Activated CD4-positive, alpha-beta T cell treated with anti-CD3 and anti-CD28 coated beads for 4 hours (primary cell): ENCODE measurements at places on chromosomes 3 and 15.
A peak's percentile ranks its signal among the peaks of the same experiment; 100 is the strongest.

GRCh38 chr3:29643034-29643425 lies 362.2 kb downstream of the RBMS3 start:
- DNase-seq: no peak

DNA sequence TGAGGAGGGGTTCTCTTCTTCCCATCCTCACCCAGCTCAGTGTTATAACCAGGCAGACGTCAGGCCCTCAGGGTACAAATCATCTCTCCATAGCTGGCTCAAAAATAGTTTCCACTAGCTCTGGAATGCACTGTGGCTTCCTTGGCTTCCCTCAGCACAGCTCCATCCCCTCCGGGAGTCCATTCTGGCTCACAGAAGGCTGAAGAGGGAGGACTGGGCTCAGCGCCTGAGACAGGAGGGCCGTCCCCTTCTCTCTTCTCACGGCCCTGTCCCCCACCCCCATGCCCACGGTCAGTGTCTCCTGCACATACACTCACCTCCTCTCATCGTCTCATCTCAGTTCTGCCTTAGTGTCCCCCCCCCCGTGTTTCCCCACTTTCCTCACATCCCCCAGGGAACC lies 50.1 kb downstream of the UMPS start:
- no peak for DNase-seq

- no peak for DNase-seq
Measured at GRCh38 chr3:158863247-158863646, 61.4 kb downstream of the MFSD1 start.

- DNase-seq: no peak
Measured at GRCh38 chr3:183489455-183490210, 61.2 kb upstream of the MCF2L2 start.

GRCh38 chr15:26391567-26392194 lies 381.2 kb downstream of the GABRB3 start:
- DNase-seq: no peak

DNA sequence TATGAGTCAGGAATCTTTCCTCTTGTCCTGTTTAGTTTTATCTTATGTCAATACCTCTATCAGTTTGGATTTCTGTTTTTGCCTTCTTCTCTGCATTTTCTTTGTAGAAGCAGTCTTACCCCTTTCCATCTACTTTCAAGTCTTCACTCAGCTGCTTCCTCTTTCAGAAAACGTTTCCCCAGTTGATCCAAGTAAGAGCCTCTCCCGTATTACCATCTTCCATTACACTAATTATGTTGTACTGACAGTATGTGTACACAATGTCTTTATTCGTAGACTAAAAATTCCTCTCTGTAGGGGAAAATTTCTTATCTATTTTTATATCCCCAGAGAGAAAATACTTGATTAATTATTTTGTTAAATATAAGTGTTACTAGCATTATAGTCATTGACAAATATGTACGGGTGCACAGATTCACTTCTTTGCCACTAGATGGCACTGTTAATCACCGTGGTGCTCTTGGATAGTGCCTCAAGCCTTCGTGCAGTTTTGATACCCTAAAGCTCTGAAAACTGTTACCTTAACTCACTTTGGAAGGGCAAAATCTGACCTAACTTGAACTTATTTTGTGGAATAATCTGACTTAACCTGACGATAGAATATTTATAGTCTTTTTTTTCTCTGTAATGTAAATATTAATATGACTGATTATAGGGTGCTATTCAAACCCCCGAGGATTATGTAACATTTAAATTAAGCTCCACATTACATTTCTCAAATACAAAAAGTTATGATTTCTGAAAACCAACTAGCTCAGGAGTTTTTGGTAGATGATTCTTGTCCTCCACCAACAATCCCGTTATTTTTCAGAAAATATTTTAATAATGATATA lies 74.2 kb upstream of the POU1F1 start:
- DNase-seq: no peak

DNA sequence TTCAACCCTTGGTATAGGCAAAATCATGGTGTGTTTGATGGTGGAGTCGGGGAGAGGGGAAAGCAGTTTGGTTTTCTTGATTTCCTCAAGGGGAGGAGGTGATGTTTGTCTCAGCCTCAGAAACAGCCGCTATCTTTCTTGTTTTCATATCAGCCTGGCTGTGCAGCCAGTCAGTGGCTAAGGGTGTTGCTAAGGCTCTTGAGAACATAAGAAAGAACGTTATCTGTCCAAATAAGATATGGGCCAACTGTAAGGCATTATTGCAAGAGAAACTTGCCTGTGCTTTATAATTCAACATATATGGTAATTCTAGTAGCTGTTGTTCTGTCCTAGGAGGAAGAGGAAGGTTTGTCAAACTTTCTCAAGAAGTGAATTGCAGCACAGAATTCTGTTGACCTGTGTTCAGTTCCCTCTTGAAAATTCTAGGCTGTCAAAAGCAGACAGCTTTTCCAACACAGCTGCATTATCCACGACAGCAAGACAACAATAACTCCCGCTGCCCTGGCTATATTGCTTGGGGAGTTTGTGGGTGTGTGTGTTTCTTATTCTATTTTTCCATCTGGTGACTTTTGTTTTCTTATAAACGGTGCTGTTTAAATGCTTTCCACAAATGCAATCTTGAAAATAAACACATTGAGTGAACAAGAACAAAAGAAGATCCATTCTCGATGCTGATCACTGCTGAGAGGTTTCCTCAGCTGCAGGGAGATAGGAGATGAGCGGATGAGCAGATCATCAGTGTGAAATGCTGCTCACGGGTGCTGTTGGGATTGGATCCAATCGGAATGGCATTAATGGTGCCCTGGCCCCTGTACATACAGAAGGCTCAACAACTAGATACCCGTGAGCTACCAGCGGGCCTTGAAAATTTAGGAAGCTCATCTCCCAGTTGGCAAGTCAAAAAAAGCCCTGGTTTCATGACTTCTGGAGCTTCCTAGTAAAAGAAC lies 90.8 kb upstream of the TNFAIP8L3 start:
- DNase-seq: no peak

- no peak for DNase-seq
Measured at GRCh38 chr15:40088929-40089755, 19.5 kb downstream of the BMF start.

DNA sequence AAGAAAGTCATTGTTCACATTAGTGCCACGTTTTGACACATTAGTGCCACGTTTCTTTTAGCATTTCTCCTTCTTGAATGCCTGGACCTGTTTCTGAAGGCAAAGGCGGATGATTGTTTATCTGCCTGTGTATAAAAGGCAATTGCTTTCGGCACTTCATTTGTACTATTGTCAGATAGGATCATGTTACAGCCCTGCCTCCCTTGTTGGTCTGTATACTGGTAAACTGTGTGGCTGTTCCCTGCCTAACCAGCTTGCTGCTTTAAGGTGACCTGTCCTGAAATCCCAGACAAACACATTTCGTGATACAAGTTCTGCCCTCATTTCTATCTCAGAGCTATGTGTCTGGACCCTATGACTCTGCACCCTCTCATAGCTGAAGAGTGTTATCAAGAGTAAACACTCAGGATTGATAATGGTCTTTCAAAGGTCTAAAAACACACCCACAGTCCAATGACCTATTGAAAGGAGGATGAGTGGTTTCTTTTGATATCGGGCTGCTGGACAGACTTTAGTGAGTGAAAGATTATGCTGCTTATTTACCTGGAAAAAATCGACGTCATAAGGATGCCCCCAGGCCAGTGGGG lies 276.3 kb upstream of the MCTP2 start:
- DNase-seq: no peak

DNA sequence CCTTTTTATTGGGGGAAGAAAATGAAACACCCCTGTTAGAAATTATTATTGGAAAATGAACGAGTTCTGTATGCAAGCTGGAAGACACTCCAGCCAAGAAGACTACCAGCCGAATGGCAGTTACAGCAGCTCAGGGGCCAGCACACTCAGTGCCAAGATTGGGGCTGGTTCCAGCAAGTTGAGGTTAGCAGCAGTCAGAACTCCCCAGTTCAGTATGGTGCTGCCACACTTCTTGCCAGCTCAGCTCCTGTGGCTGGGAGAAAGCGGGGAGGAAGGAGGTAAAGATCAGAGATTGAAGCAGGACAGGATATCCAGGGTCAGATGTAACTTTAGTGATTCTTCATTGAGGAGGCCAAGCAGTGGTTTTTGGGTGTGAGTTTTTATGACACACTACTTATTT lies 280.2 kb upstream of the NR2E3 start:
- no peak for DNase-seq

GRCh38 chr15:71669688-71670087 lies 140.7 kb upstream of the NR2E3 start:
- no peak for DNase-seq

GRCh38 chr15:52255008-52255407 lies 40.6 kb downstream of the MYO5C start:
- no peak for DNase-seq

- peak; percentile 55 for DNase-seq
Measured at GRCh38 chr3:4350789-4351163, 47.6 kb downstream of the SETMAR start.

DNA sequence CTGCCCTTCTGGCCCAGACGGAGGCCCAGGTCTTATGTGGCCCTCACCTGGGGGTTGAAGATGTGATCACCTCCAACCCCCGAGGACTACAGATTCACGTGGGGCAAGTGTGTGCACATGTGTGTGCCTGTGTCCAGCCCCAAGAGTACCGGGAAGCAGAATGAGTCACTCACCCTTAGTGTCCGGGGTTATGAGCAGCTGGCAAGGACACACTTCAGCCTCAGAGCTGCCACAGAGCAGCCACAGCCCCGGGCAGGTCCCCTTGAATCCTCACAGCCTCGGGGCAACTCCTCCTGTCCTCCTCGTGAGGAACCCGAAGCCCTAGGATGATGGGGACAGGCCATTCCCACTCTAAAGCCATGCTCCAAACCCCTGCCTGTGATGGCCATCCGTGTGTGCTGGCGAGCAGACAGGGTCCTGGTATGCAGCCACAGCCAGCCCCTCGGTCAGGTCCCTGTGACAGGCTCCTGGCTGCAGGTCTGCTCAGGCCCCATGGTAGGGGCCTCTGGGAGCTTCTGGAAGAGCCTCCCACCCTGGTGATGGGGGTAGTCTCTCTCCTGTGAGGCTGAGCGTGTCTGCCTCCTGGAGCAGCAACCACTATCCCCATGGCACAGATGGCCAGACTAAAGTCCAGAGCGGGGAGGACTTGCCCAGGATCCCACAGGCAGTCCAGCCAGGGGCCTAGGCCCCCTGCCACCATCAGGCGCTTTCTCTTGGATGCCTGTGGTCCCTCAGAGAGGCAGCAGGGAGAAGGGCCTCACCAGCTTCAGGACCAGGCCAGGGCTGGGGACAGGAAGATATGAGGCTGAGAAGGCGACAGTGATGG lies 852 bp downstream of the STAB1 start:
- no peak for DNase-seq

GRCh38 chr15:74635228-74635627 lies 19.6 kb downstream of the CLK3 start:
- DNase-seq: peak; percentile 66

GRCh38 chr3:162052636-162053035 lies 556.0 kb downstream of the OTOL1 start:
- no peak for DNase-seq

- no peak for DNase-seq
Measured at GRCh38 chr3:132399054-132399929, 18.0 kb upstream of the DNAJC13 start.

DNA sequence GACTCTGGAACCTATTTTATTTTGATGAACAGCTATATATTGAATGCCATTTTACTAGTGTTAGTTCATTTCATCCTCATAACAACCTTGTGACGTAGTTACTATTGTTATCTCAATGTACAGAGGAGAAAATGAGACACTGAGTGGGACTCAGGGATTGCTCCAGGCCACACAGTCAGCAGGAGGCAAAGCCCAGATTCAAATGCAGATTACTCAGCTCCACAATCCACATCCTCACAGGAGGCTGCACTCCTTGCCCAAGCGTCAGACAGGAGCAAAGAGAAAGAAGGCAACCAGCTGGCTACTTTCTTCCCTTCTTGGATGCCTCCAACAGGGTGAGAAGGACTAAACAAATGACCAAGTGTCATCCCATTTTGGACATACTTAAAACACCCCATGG lies 92.0 kb upstream of the CCDC54 start:
- DNase-seq: no peak

DNA sequence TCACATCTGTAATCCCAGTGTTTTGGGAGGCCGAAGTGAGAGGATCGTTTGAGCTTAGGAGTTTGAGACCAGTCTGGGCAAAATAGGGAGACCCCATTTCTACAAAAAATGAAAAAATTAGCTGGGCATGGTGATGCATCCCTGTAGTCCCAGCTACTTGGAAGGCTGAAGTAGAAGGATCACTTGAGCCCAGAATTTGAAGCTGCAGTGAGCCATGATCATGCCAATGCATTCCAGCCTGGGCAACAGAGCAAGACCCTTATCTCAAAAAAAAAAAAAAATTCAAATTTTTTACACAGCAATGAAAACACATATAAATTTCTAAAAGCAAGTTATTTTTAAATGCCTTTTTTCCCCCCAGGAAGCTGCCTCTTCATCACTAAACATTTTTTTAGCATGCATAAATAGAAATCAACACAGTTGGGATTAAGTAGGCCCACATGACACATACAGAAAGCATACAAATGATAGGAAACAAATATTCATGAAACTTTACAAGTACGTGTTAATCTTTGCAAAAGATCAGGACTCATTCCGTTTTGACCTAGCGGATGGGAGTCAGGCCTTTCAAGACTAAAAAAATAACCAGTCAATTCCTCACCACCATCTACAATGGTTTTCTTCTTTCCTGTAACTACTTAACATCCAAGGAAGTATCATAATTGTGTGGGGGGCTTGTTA lies 45.6 kb upstream of the IGDCC4 start:
- DNase-seq: no peak

- no peak for DNase-seq
Measured at GRCh38 chr3:149373235-149374125, 4.0 kb downstream of the TM4SF1 start.

- no peak for DNase-seq
Measured at GRCh38 chr3:97928986-97929385, 43.2 kb downstream of the RIOX2 start.

GRCh38 chr3:177361081-177361938 lies 164.0 kb upstream of the TBL1XR1 start:
- DNase-seq: no peak

DNA sequence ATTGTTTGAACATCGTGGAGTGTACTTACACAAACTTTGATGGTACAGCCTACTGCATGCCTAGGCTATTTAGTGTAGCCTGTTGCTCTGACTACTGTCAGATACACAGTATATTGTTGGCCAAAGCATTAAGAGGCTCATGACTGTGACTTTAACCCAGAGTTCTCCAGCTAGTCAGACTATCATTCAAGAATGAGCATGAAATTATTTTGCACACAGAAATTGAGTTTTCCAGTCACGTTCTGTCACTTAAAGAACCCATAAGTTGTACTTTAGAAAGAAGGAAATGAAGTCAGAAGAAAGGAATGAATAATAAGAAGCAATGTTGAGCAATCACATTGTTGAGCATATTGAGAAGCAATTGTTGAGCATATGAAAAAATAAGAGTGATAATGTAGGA lies 37.6 kb upstream of the SLC22A13 start:
- no peak for DNase-seq

DNA sequence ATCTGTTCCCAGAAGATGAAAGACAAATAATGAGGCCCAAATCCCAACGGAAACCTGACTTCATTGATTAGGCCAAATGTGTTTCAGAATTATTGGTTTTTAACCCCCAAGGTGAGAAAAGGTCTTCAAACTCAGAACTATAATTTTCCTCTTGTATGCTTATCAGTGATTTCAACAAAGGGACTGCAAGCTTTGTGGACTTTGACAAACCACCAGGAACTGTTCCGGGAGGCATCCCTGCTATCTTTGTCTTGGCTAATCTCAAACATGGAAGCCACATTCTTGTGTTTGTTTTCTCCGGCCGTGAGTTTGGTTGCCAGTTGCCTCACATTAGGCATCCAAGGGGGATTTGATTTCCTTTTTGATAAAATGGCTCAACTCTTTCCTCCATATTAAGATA lies 19.5 kb downstream of the ARHGEF3 start:
- no peak for DNase-seq
